GM10248 (cell line): ENCODE measurements at places on chromosomes 16 and 17.

GRCh38 chr17:46982577-46982976, 3.5 kb upstream of the RPRML start:
- DNase-seq, result no peak

DNA sequence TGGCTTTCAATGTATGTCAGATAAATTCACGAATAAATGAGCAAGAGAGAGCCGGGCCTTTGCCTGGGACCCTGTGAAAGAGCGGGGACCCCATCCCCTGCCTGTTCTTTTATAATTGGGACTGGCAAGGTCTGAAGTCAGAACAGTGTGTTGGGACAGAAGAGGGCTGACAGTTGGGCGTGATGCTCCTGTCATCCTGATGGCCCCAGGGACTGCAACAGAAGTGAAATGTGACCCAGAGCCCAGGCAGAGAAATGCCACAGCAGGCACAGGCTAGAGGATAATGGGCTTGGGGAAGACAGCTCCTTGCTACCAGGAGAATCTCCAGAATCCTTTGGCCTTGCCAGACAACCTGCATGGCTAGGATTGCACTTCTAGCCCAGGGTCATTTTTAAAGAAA, 37.9 kb downstream of the GSG1L start:
- no peak for DNase-seq

- DNase-seq, result peak; percentile 92
These were observed at the start of gene USP22 for GRCh38 chr17:21042458-21043295. TSS of gene USP22 (minus strand) at chr17:21043011. CDS start at chr17:21042835, 176 bp downstream.

GRCh38 chr17:47275245-47275984, 21.8 kb downstream of the ITGB3 start:
- DNase-seq, result no peak

- no peak for DNase-seq
These were observed 3.3 kb downstream of the RARA start for GRCh38 chr17:40312131-40312731.

DNA sequence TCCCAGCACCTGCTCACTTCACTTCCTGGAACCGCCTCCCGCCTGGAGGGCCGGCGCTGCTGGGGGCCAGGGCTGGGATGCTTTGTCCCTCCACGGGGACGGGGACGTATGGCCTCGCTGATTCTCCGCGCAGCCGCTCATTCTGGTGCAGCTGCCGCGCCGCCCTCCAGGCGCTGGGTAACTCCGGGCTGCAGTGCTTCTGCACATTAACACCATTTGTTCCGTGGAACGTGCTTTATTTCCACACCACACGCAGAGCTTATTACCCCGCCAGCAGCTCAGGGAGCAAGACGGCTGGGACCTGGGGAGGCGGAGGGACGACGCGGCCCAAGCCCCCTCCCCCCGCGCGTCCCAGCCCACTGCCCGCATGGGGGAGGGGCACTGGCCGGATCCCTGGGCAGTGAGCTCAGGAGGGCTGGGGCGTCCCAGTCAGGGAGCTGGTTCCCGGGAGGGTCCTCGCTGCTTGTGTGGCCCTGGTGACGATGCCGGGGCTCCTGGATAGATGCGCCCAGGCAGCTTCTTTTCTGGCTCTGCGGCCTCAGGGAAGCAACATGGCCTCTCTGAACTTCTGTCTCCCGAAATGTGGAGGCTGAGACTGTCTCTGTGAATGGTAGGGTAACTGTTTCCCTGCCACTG, 45.4 kb upstream of the ACSF3 start:
- DNase-seq, result no peak

- no peak for DNase-seq
These were observed 28.3 kb upstream of the TEX2 start for GRCh38 chr17:64291268-64291851.

DNA sequence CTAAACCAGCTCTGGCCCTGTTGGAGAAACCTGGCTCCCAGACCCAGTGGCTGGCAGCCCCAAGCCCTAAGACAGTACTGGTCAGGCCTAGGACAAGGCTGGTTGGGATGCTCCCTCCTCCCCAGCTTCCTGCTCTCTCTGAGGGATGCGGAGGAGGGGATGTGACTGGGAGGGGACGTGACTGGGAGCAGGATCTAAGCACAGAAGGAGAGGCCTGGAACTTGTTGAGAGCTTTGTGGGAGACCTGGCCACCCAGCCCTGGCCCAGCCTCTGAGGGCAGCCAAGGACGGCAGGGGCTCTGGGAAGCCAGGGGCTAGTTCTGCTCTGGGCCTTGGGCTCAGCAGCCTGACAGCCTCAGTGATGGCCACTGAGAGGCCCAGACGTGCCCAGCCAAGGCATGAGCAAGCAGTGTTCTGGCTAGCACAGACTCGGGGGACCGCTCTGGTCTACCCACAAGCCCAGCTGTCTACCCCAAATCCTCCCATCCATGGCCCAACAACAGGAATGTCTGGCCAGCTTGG, 22.8 kb downstream of the ATP6V0D1 start:
- no peak for DNase-seq
